GOT3 (cell line): ENCODE measurements at places on chromosomes 7 and 10.

DNA sequence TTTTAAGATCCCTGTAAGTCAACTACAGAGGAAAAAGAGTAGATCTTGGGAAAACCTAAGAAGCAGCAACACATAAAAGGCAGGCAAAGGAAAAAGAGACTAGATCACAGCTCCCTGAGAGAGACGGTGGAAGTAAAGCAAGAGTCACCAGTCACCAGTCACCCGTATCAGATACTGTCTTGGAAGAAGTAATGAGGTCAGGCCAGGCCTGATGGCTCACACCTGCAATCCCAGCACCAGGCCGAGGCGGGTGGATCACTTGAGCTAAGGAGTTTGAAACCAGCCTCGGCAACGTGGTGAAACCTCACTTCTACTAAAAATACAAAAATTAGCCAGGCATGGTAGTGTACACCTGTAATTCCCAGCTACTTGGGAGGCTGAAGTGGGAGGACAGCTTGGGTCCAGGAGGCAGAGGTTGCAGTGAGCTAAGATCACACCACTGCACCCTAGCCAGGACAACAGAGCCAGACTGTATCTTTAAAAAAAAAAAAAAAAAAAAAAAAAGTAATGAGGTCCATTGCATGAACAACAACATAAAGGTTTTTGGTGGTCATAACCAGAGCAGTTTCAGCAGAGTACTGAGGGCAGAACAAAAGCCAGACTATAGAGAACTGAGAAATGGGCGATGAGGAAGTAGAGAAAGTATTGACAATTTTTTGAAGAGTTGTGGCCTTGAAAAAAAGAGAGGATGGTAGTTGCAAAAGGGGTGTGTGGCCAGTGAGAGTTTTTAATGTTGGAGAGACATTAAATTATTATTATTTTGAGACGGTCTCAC, 16.9 kb downstream of the ZNF713 start:
- DNase-seq: no peak

DNA sequence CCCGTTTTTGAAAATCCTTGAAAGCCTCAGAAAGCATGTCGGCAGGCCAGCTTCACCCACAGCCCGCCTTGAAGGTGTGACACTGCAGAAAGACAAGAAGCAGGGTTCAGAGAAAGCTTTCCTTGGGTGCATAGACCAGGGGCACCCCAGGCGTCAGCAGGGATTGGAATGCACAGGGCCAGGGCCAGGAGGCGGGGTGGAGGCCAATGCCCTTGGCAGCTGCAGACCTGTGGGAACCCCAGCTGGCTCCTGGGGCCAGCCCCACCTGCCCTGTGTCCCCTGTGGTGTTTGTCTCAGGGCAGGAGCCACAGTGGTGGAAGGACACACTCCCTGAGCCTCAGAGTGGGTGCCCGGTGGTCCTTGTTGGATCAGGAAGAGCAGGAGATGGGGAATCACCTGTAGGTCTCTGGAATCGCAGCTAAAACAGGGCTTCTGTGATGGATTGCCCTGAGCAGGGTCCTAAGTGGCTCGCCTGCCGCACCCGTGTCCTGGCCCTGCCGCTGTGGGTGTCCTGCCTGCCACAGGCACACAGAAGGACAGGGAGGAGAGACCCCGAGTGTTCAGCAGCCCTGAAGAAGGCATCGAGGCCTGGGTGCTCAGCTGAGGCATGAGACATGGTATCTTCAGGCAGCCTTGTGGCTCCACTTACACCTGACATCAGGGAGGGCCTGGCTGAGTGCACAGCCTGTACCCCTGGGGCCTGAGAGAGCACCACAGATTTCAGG, 32.5 kb downstream of the ANXA8 start:
- DNase-seq: no peak

DNA sequence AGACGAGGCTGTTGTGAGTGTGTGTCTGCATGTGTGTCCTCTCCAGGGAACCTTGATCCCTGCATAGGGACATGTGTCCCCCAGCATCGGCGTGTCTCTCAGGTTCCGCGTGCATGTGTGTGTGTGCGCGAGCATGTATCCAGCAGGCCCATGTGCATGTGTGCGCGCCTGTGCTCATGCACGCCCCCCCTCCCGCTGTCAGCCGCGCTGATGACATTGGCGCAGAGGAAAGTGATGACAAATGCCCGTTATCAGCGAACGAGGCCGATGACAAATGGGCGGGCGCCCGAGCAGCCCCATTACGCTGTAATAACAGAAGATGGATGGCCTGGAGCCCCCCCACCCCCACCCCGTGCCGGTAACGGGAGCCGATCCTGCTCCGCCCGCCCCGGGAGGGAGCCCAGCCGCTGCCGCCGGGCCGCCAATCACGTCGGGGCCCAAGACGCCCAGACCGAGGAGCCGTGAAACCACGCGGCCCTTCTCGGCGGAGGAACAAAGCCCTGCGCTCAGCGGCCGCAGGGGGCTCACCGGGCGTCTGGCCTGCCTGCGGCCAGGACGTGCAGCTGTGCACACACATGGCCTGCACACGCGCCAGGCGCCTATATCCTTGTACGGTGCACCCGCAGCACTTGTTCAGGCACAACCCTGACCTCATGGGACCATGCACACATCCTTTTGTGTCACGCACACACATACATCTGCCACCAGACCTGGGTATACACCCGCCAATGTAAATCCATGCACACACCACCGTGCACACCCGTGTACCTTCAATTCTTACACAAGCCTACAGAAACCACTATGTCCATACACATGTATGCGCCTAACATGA, 21.5 kb downstream of the POLL start:
- DNase-seq: no peak

- no peak for DNase-seq
Observed at GRCh38 chr10:16777473-16778370, 39.5 kb downstream of the RSU1 start.

- no peak for DNase-seq
Observed at GRCh38 chr10:99484626-99485581, 47.8 kb upstream of the NKX2-3 start.

DNA sequence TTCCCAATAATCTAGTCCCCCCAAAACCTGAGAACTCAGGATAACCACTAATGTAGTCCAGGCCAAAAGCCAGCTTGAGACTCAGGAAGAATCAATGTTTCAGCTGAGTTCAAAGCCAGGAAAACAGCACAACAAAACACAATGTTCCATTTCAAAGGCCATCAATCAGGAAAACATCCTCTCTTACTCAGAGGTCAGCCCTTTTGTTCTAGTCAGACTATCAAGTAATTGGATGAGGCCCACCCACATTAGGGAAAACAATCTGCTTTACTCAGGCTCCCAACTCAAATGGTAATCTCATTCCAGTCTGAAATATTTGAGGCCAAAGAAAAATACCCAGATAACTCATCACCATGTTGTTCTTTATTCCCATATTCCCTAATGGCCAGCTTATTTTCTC, 152.2 kb downstream of the SDHAF3 start:
- DNase-seq: no peak

DNA sequence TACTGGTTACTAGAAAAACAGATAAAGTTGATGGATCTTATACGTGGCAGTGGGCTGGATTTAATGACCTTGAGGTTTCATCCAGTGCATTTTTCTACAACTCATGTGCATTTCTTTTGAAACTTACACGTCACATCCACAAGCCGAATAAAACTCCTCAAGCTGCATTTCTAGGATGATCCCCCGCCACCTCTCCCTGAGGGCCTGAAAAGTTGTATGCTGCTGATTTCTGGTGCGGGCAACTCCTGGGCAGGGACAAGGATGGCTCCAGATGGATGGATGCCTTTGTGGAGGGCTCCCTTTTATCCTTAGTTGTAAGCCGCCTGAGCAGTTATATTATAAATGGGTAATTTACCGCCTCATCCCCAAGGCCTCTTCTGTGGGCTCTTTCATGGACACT, 1091.1 kb downstream of the LRMDA start:
- DNase-seq: no peak

DNA sequence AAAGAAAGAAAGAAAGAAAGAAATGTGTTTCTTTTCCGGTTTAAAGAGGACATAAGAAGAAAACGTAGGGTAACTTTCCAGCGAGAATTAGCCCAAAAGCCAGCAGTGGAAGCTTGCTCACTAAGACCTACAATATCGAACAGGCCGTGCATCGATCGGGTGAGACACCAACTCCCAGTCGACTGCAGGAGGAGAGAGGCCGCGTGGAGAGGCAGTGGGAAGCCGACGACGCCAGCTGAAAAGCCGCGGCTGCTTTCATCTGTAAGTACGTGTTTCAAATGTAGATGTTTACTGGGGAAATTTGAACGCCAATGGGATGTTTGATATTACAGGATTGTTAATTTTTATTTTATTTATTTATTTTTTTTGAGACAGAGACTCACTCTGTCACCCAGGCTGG, 28.6 kb upstream of the GIMAP8 start:
- no peak for DNase-seq

GRCh38 chr7:24921362-24921679, 58.7 kb downstream of the OSBPL3 start:
- DNase-seq: no peak

DNA sequence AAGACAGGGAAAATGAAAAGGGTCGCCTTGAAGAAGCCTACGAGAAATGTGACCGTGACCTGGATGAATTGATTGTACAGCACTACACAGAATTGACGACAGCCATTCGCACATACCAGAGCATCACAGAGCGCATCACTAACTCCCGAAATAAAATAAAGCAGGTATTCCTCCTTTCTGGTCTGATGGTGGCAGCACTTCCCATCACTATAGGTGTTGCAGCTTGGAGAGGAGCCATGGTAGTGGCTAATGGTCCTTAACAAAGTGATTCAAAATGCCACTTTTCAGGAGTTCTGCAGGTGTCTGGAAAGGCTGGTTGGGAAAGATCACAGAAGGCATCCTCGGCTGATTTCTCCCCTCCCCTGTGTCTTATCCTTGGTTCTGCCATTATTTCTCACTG, 22.1 kb downstream of the EXOC4 start:
- DNase-seq: no peak

DNA sequence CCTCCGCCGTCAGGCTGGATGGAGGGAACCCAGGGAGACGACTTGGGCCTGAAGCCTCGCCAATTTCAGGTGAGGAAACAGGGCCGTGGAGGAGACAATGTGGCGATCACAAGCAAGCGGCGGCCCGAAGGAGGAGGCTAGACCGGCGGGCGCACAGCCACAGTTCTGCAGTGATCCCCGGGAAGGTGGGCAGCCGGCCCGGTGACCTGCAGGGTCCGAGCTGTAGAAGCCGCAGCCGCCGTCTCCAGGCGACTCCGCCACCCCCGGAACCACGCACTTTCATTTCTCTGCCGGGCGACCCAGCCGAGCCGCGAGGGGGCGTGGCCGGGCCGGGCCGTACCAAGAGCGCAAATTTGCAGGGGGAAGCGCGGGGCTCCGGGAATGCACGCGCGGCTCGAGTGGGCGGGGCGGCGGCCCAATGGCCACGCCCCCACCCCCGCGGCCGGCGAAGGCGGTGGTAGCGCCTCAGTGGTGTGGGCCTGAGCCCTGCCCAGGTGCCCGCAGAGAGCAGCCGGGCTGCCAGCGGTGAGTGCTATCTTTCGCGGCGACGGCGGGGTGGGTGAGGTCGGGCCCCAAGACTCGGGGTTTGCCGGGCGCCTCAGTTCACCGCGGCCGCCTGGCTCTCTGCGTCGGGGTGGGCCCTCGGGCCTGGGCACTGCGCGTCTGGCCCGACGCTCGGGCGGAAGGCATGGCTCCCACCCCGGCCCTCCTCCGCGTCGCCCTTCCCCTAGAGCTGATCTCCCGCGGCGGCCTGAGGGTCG, at the start of gene POR:
Gene POR (plus strand): TSS at position 501 of the 761 bp plus-strand sequence. CDS start 38,847 bp downstream, outside the sequence.
- peak; percentile 92 for DNase-seq

DNA sequence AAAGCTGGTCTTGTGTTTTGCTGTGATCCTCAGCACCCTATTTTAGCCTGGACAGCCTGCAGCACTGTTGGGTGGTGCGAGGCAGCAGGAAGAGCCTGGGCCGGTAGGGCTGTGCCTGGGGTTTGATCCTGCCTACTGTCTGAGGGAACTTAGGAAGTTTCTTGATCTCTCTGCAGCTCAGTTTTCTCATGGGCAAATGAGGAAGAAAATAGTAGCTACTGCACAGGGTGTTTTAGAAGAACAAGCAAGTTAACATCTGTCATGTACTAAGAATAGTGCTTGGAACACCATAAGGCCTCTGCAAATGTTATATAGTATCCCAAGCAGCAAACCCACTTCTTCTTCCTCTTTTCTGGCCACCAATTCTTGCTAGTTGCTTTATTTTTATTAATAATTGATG, 12.0 kb upstream of the AGR2 start:
- no peak for DNase-seq

- DNase-seq: no peak
Observed at GRCh38 chr10:14975672-14976273, 16.6 kb downstream of the MEIG1 start.

GRCh38 chr7:137628216-137628615, 218.6 kb downstream of the DGKI start:
- no peak for DNase-seq

- no peak for DNase-seq
Observed at GRCh38 chr10:29238523-29239135, 50.2 kb upstream of the LYZL1 start.

- DNase-seq: no peak
Observed at GRCh38 chr7:101589976-101590662, 39.0 kb downstream of the MYL10 start.

- DNase-seq: no peak
Observed at GRCh38 chr10:14751921-14752320, 22.8 kb downstream of the FAM107B start.

DNA sequence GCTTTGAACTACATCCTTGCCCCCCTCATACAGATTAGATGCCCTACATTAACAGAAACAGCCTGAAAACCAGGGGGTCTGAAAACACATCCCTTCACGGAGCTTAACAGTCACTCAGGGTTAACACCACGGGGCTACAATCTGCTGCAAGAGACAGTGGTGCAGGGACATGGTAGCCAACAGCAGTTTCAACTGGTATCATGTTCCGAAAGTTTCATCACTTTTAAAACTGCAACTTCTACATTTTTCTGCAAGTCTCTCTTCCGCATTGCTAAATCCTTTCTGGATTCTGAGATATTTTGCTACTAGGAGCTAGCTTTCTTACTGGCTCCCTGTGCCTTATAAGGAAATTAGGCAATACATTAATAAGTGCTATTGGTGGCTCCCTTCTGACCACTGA, 92.6 kb downstream of the JAZF1 start:
- no peak for DNase-seq

GRCh38 chr7:33739286-33739685, 166.1 kb upstream of the BMPER start:
- no peak for DNase-seq

DNA sequence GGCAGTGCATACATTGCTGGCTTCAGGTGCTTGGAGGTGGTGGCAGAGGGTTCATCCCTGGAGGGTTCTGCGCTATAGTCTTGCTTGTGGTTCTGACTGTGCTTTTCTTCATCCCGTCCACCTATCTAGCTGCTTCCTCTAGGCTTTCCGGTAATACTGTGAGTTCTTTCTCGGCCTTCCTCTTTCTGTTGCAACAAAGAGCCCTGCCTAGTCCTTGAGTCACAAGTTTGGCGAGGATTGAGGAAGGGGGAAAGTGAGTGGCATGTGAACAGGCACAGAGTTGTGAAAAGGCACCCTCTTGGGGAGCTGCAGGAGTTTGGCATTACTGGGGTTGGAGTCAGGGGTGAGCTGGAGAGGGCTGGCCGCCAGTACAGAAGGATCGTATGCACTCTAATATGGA, 123.0 kb downstream of the SH2D4B start:
- no peak for DNase-seq

GRCh38 chr7:97272237-97272975, 154.9 kb downstream of the SDHAF3 start:
- DNase-seq: no peak
